ENCODE measurements at places on chromosomes 16 and 17. TPM values are rescaled to one million over a fixed set of nuclear protein-coding genes. Genes with fewer than 3 reads are reported as not detected.

ICAM2 gene
- total RNA-seq, result not detected

CACNG4 gene
- 15.0 TPM for total RNA-seq

TMIGD1 gene
- not detected for total RNA-seq

KCNJ12 gene
- 1.5 TPM for total RNA-seq

SLC9A5 gene
- total RNA-seq, result 1.6 TPM

CNGB1 gene
- 0.06 TPM for total RNA-seq

SNTB2 gene
- 6.3 TPM for total RNA-seq

WFIKKN2 gene
- not detected for total RNA-seq

TNFRSF17 gene
- not detected for total RNA-seq

PPM1D gene
- 19.1 TPM for total RNA-seq

TEKT5 gene
- 0.17 TPM for total RNA-seq

RAB26 gene
- 4.0 TPM for total RNA-seq

NBR1 gene
- total RNA-seq, result 40.7 TPM

ZG16 gene
- total RNA-seq, result not detected

TMEM92 gene
- 14.9 TPM for total RNA-seq

TMEM204 gene
- 0.08 TPM for total RNA-seq

P2RX1 gene
- total RNA-seq, result not detected

ENPP7 gene
- total RNA-seq, result not detected

SOX9 gene
- total RNA-seq, result 12.2 TPM

OR4D1 gene
- total RNA-seq, result 0.02 TPM

Measured in A549 treated with dexamethasone at 1 μM for 4 hours (cell line).